Aorta (tissue), 5 donors: ENCODE measurements at places on chromosomes 7 and 10. TPM values are rescaled to one million over a fixed set of nuclear protein-coding genes. Genes with fewer than 3 reads are reported as not detected.
A peak's percentile ranks its signal among the peaks of the same experiment; 100 is the strongest.

- no peak for DNase-seq
- H3K4me1 ChIP-seq: no peaks in the 10 kb centered on the region
- H3K27ac ChIP-seq: no peak overlapping the region
- H3K4me3 ChIP-seq: no peak overlapping the region
- no peaks in the 10 kb centered on the region for H3K27me3 ChIP-seq
Measured at GRCh38 chr7:50209461-50210135, 94.9 kb upstream of the IKZF1 start.

- no peak overlapping the region for H3K27ac ChIP-seq
- no peaks in the 10 kb centered on the region for H3K36me3 ChIP-seq
- H3K4me3 ChIP-seq: no peak overlapping the region
- DNase-seq: no peak
- no peaks in the 10 kb centered on the region for H3K4me1 ChIP-seq
Measured at GRCh38 chr7:30654296-30655090, 27.8 kb downstream of the CRHR2 start.

Gene CPA5
- not detected for polyA plus RNA-seq

Gene FAM25A
- not detected for polyA plus RNA-seq

DNA sequence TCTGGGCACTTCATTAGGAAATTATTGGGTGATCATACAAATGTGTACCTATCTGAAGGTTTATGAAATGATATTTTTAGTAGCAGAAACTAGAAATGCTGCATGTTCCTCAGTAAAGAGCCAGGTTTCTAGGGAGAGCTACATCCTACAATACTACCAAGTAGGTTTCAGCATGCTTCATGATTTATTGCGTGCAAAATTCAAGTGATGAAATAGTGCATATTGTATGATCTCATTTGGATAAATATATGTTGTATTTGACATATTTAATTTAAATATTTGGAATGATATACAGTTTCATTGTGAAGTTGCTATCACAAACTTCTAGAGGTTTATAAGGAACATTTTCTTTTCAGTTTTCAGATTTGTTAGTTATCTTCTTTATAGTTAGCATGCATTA, 90.5 kb upstream of the GDF10 start:
- no peaks in the 10 kb centered on the region for H3K36me3 ChIP-seq
- H3K4me1 ChIP-seq: peaks cover 3% of the 10 kb centered on the region
- no peak overlapping the region for H3K27ac ChIP-seq
- no peak overlapping the region for H3K4me3 ChIP-seq

Gene HTR5A
- not detected for polyA plus RNA-seq

DNA sequence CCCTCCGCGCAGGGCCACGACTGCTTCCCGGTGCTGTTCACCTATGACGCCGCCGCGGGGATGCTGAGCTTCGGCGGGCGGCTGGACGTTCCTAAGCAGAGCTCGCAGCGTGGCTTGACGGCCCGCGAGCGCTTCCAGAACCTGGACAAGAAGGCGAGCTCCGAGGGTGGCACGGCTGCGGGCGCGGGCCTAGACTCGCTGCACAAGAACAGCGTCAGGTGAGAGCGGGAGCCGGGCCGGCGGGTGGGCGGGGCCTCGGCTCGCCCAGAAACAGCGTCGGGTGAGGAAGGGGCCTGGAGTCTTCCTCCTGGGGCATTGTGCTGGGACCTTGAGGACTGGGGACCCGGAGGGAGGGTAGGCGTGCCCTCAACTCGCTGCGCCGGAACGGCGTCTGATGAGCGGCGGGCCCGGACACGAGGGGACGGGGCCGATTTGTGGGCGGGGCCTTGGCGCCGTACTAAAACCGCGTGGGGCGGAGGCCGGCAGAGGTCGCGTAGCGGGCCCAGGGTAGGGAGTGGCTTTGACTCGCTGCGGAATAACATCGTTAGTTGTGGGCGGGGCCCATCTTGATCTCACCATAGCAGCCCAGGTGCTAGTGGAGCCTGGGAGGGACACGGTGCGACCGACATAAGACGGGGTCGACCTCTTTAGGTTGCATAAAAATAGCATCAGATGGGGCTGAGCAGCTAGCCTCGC, 15.6 kb downstream of the PDAP1 start:
- no peak overlapping the region for H3K27ac ChIP-seq
- no peaks in the 10 kb centered on the region for H3K27me3 ChIP-seq
- H3K4me1 ChIP-seq: no peaks in the 10 kb centered on the region
- H3K36me3 ChIP-seq: peaks cover 7% of the 10 kb centered on the region
- peak overlapping the region; percentile 21 for H3K4me3 ChIP-seq
- DNase-seq: peak; percentile 86

DNA sequence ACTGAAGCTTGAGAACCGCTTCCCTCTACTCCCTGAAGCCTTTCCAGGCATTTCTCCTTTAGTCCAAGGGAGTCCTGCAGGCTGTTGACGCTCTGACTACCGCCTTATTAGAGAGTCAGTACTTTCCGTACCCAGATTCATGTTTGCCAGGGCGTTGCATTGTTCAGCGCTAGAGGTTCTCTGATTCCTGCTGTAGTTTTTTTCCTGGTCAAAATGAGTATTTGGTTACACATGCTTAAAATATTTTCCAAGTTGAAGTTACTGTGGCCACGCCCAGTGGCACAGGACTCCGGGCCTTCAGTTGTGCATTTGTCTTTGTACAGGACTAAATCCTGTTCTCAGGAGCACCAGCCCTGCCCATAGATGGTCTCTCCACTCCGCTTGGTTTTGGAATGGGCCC, 7.9 kb downstream of the MTURN start:
- H3K4me3 ChIP-seq: no peak overlapping the region
- H3K4me1 ChIP-seq: peaks cover 6% of the 10 kb centered on the region
- H3K36me3 ChIP-seq: no peaks in the 10 kb centered on the region
- DNase-seq: peak; percentile 80

Gene SPDYE18
- not detected for polyA plus RNA-seq

DNA sequence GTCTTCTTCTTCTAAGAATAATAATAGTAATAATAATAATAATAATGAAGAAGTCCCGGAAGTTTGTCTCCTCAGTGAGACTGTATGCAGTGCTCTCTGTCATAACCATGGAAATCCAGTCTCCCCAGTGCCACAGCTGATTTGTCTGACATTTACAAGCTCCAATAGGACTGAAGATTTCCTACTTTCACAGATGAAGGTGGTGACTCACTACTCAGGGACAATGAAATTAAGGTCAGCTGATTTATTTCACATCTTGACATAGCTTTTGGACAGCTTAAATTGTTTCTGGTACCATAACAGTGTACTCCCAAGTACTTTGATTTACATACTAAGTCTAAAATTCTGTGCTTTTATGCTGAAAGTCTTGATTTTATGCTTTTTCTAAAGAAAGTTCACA, 6.9 kb downstream of the CELF2 start:
- no peaks in the 10 kb centered on the region for H3K36me3 ChIP-seq
- no peak overlapping the region for H3K27ac ChIP-seq
- no peaks in the 10 kb centered on the region for H3K27me3 ChIP-seq
- peaks cover 3% of the 10 kb centered on the region for H3K4me1 ChIP-seq
- no peak for DNase-seq

Gene AGMO
- polyA plus RNA-seq: 2.0 TPM

GRCh38 chr10:129914153-129914855, 49.8 kb downstream of the EBF3 start:
- no peaks in the 10 kb centered on the region for H3K4me1 ChIP-seq
- no peak overlapping the region for H3K4me3 ChIP-seq
- H3K27me3 ChIP-seq: no peaks in the 10 kb centered on the region
- peak; percentile 72 for DNase-seq
- H3K36me3 ChIP-seq: no peaks in the 10 kb centered on the region

Gene ITIH2
- not detected for polyA plus RNA-seq

DNA sequence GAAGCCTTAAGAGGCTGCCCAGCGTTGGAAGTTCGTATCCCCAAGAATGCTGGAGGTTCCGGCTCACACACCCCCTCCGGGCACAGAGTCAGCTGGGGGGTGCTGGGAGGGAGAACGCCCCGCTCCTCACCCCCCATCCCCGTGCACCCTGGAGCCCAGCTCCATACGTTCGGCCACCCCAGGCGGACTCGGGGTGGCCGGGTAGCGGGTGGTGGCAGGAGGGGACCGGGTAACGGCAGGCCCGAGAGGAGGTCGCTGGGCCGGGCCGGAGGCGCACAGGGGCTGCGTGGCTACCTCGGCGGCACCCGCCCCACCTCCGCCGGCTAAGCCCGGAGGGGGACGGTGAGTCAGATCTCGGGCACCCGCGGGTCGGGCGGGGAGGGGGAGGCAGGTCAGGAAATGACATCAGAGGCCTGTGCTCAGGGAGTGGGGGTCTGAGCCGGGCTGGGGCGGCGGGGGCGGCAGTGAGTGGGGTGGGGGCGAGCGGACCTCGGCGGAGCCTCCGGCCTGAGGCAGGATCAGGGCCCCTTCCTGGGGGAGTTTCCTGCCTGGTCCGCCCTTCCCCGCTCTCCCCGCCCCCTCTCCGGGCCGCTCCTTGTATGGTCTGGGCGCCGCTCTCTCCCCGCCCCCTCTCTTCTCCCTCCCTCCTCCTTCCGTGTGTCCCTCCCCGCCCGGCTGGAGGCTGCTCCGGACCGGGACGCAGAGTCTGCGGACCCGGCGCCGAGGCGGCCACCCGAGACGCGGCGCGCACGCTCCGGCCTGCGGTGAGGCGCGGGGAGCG, at the start of gene ZYX:
Gene ZYX (plus strand): TSS at position 700 of the 781 bp plus-strand sequence. CDS start 227 bp downstream, outside the sequence.
- H3K4me1 ChIP-seq: peaks cover 2% of the 10 kb centered on the region
- no peaks in the 10 kb centered on the region for H3K27me3 ChIP-seq
- peak within 1 kb of the TSS; percentile 96 for H3K27ac ChIP-seq
- DNase-seq: peak; percentile 98
- H3K36me3 ChIP-seq: peaks cover 1% of the 10 kb centered on the region

DNA sequence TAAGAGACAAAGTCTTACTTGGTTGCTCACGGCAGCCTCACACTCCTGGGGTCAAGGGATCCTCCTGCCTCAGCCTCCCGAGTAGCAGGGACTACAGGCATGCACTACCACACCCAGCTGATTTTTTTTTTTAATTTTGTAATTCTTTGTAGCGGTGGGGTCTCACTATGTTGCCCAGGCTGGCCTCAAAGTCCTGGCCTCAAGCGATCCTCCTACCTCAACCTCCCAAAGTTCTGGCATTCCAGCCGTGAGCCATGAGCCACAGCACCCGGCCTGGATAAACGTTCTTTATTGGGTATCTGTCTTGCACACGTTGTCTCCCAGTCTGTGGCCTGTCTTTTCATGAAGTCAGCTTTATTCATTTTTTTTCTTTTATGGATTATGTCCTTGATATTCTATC, 636.1 kb upstream of the FOXK1 start:
- H3K4me3 ChIP-seq: no peak overlapping the region
- no peaks in the 10 kb centered on the region for H3K4me1 ChIP-seq
- H3K27ac ChIP-seq: no peak overlapping the region
- H3K27me3 ChIP-seq: no peaks in the 10 kb centered on the region

DNA sequence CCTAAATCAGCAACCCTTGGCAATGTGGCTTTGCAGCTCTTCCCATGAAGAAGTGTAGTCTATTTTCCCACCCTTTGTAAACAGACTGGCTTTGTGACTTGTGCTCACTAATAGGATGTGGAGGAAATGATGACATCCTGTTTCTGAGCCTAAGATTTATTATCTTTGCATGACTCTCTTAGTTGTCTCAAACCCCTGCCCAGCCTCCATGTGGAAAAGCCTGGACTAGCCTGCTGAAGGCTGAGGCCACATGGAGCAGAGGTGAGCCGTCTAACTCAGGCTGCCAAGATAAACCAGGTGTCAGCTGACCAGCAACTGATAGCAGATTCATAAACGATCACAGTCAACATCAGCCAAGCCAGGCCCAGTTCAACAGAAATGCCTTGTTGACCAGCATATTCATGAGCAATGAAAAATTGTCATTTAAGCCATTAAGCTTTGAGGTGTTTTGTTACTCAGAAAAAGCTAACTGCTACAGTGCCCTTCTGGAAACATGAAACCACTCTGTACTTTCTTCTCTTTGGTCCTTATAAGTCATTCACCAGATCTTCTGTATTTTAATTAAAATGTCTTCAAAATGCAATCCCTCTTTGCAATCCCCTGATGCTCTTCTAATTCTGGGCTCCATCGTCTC, 586.3 kb upstream of the ANKRD30A start:
- no peak overlapping the region for H3K27ac ChIP-seq
- H3K4me3 ChIP-seq: no peak overlapping the region
- no peaks in the 10 kb centered on the region for H3K36me3 ChIP-seq
- H3K4me1 ChIP-seq: no peaks in the 10 kb centered on the region
- H3K27me3 ChIP-seq: no peaks in the 10 kb centered on the region

DNA sequence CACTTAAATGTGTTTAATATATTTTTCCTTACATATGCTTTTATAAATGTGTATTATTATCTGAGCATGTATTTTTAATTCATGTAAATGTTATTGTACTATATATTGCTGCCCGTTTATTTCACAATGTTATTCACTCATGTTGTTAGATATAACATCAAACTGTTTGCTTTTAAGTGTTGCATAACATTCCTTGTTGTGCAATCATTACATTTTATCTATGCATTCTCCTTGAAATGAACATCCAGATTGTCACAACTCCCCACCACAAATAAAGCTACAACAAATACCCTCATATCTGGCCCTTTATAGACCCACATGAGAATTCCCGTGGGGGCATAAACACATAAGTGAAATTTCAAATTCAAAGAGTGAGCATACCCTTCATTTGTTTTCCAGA, 264.2 kb downstream of the HPSE2 start:
- no peak for DNase-seq
- H3K36me3 ChIP-seq: no peaks in the 10 kb centered on the region
- H3K4me1 ChIP-seq: no peaks in the 10 kb centered on the region
- no peak overlapping the region for H3K27ac ChIP-seq

Gene PDGFA
- 61.1 TPM for polyA plus RNA-seq

- no peak overlapping the region for H3K4me3 ChIP-seq
- H3K27ac ChIP-seq: no peak overlapping the region
- no peaks in the 10 kb centered on the region for H3K27me3 ChIP-seq
- no peak for DNase-seq
- no peaks in the 10 kb centered on the region for H3K4me1 ChIP-seq
Measured at GRCh38 chr7:87505557-87506245, 30.2 kb upstream of the ABCB4 start.

Gene PON3
- polyA plus RNA-seq: 2.5 TPM

Gene SLC26A3
- polyA plus RNA-seq: 20.9 TPM

- no peaks in the 10 kb centered on the region for H3K27me3 ChIP-seq
- no peak for DNase-seq
- H3K36me3 ChIP-seq: peaks cover 2% of the 10 kb centered on the region
- H3K4me3 ChIP-seq: no peak overlapping the region
Measured at GRCh38 chr10:17196045-17196444, 5.4 kb downstream of the TRDMT1 start.

Gene LFNG
- polyA plus RNA-seq: 5.8 TPM

- H3K27ac ChIP-seq: no peak overlapping the region
- H3K36me3 ChIP-seq: no peaks in the 10 kb centered on the region
- H3K27me3 ChIP-seq: no peaks in the 10 kb centered on the region
- DNase-seq: no peak
- H3K4me1 ChIP-seq: no peaks in the 10 kb centered on the region
Measured at GRCh38 chr10:4199196-4199595, 414.2 kb upstream of the KLF6 start.

GRCh38 chr10:87861566-87861952, 1.8 kb downstream of the KLLN start:
- no peaks in the 10 kb centered on the region for H3K4me1 ChIP-seq
- peak overlapping the region; percentile 8 for H3K27ac ChIP-seq
- no peaks in the 10 kb centered on the region for H3K36me3 ChIP-seq
- H3K4me3 ChIP-seq: peak overlapping the region; percentile 29
